ENCODE measurements at places on chromosomes 1 and 21.

DNA sequence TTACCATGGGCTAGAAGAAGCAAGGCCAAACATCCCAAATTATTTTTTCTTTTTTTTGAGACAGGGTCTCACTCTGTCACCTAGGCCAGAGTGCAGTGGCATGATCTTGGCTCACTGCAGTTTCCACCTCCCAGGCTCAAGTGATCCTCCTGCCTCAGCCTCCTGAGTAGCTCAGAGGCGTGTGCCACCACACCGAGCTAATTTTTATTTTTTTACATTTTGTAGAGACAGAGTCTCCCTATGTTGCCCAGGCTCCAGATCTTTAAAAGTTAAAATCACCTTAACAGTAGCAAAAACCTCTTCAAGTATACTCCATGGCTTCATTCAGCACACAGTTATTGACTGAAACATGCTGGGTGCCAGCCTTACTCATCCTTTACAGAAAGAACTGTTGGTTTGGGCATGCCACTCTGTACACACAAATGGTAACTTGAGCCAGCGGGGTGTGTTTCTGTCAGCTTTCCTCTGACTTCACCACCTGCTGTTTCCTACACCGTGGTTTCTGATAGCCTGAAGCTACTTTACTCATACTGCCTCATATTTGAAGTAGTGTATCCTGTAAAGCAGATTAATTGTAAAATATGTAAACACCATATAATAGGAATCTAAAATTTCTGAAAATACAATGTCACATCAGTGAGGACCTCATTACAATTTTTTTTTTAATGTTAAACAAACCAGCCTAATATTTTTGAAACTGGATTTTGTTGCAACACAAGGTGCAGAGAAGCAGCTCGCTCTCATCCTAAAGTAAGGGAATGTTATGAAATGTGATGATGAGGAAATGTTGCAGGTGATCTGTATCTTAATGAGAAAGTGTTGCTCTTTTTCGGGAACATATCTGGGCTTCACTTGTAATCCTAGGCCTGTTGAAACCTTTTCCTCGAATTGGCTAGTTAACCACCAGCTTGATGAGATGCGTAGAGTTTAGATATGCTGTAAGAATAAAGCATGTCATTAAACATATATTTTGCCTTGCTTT, 113.9 kb downstream of the ATP5PO start:
- no peak for DNase-seq

- DNase-seq, result no peak
These were observed at the start of gene FCRL2 for GRCh38 chr1:157776971-157777391. Gene FCRL2 (minus strand): TSS chr1:157777132. CDS start chr1:157777073, 59 bp downstream.

DNA sequence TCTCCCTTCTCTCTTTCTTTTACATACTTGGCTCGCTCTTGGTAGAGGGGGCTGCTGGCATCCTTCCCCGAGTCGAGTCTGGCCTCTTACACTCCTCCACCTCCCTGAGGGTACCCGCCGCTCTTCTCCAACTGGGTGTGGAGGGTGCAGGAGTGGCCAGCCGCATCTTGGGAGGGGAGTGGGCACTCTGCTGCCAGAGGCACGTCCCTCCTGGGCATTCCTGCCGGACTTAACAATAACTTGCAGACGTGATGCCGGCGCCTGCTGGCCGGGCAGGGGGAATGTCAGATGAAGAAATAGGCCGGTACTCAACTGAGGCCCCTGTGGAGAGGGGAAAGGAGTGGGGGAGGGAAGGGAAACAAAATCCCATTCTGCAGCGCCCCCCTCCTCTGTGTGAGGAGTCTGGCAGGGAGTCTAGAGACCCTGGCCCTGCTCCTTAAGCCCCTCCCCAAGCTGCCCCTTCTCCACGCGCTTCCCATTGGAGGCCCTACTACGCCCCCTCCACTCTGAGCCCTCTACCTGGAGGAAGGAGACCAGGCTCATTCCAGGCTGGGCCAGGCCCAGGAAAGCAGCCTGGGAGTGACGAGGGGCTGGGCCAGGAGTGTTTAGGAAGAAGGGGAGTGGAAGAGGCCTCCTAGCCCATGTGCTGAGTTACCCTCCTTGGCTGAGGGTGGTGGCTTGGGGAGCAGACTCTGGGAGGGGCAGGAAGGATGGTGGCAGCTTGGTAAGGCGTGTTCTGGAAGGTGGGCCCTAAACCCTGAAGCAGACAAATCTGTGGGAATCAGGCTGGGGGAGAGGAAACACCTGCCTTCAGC, 1.8 kb downstream of the ATP2B4 start:
- no peak for DNase-seq

GRCh38 chr1:183215936-183216335, 29.9 kb downstream of the LAMC2 start:
- no peak for DNase-seq

DNA sequence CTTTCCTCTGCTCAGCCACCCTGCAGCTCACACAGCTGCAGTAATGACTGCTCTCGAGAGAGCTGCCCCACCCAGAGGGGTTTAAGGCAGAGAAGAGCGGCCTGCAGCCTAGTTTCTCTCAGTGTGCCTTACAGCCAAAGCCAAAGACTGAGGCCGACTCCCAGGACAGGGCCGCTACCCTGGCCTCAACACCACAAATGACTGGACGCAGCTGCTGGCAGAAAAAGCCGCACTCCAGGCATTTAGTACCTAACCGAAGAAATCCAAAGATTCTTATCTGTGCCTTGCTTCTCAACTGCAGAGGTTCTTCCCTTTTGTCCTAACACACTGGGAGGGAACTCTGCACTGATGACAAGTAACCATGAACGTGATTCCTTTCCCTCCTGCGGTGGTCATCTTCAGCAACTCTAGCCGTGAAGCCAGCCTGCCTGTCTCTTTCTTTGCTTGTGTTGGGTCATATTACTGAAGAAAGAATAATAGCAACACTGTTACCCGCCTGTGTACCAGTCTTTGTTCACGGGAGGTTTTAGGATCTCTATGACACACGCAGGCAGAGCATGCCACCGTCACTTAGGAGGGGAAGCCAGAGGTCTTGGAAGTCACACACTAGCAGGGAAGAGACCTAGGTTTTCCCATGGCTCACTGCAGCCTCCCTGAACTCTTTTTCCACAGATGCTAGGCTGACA, 202.7 kb downstream of the RHOU start:
- no peak for DNase-seq

DNA sequence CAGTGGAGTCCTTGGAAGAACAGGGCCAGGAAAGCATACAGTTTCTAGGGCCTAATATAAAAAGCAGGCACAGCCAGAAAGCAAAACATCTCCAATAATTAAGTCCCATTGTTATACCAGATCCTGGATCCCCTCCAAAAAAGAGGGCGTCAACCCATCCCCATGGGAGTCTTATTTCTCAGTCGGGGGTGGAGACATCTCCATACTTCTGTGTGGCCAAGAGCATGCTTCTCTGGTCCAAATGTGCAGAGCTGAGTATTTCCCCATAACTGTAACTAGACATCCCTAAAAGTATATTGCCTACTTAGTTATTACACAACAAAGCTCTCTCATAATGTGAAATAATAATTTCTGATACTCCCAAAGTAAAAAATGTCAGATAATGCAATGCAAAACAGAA, 104.2 kb upstream of the SOX13 start:
- no peak for DNase-seq

GRCh38 chr1:112264010-112264409, 132.0 kb upstream of the CTTNBP2NL start:
- no peak for DNase-seq

GRCh38 chr1:4837752-4838151, 183.3 kb downstream of the AJAP1 start:
- DNase-seq, result no peak

DNA sequence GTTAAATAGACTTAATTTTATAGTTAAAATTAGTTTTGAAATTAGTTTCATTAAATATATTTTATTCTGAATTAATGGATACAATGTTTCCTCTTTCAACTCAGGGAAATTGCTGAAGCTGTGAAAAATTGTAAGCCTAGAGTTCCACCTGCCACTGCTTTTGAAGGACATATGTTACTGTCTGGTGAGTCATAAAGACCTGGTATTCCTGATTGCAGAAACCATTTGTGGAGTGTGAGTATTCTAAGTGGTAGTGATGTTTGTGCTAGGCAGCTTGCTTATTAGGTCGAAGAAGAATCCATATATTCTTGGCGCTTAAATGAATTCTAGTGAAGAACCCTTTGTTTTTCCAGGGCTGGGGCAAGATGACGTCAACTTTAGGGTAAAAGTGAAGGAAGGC, 34.0 kb downstream of the MTR start:
- DNase-seq, result no peak

GRCh38 chr1:89022167-89022959, at the start of gene GBP3:
Gene GBP3 (minus strand): TSS chr1:89022866. CDS start chr1:89020721, 2,145 bp downstream.
- DNase-seq, result no peak

GRCh38 chr1:64745986-64746940, 1.4 kb downstream of the RAVER2 start:
- no peak for DNase-seq

GRCh38 chr1:59678493-59679228, 136.1 kb upstream of the HOOK1 start:
- no peak for DNase-seq

DNA sequence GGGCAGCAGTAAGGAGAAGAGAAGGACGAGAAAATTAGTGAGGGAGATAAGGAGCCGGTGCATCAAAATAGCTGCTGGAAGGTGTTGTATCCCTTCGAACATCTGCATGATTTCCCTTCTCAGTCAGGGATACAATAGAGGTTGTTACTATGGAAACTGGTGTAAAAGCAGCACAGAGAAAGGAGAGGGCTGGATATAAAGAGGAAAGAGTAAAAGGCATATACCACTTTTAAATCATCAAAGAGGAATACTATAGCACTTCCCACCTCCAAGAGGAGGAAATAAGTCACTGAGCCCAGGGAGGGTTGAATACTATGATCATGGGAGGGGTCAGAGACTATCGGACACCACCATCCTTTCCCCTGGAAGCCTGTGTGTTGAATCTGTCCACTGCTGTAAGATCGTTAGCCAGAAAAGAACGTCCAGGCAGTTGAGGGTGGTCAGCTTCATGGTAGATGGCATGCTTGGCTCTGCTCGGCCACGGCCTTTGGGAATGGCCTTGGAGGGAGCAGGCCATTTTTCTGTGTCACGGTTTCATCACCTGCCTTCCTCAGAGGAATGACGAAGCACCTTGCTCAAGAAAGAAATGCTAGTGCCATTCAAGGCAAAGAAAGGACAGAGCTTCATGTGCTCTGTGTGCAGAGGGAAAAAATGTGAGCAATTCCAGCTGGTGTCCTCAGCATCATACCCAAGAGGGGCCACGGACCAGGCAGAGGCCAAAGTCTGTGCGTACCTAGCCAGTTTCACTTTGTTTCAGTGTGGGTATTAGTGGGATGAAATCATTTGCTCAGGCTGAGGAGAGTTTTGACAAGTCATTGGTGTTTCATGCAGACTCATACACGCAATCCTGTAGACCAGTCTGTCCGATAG, 64.2 kb downstream of the IRF2BP2 start:
- no peak for DNase-seq

DNA sequence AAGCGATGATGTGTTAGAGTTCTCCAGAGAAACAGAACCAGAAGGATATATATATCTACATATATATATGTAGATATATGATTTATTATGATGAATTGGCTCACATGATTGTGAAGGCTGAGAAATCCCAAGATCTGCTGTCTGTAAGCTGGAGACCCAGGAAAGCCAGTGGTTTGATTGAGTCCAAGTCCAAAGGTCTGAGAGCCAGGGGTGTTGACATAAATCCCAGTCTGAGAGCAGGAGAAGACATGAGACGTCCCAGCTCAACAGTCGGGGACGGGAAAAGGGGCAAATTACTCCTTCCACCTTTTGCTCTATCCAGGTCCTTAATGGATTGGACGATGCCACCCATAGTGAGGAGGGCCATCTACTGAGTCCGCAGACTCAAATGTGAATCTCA, 126.6 kb downstream of the PRDM2 start:
- DNase-seq, result no peak

DNA sequence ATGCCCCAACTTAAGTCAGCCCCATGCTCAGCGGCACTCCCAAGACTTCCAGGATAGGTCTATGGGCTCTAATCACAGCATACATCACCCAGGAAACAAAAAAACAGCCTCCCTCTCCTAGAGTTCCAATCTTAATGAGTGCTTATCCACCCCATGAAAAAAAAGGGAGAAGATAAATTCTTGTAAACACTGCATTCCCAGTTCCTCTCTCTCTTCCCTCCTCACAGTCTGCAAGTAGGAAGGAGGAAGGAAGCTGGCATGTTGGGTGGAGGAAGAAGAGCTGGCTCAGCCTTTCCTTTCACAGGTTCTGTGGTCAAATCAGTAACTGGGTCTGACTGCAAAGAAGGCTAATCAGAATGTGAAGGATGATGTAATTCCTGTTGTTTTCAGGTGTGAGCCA, 69.9 kb upstream of the ZC3H11B start:
- no peak for DNase-seq

DNA sequence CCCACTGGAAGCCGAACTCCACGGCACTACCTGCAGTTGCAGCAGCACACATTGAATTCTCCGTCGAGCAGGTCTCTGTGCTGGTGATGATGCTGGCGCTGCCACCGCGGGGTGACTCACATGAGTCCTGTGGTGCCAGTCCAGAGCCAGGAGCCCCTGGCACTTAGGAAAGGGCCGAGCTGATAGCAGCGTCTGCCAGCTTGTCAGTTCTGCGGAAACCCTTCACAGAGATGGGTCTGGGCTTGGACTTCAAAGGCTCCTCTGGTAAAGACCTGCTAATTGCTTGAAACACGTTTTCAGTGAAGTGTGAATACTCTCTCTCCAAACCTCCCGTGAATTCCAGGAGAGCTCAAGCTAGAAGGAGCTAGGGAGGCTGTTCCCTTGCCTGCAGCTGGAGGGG, 92.2 kb downstream of the GRIK3 start:
- DNase-seq, result no peak

DNA sequence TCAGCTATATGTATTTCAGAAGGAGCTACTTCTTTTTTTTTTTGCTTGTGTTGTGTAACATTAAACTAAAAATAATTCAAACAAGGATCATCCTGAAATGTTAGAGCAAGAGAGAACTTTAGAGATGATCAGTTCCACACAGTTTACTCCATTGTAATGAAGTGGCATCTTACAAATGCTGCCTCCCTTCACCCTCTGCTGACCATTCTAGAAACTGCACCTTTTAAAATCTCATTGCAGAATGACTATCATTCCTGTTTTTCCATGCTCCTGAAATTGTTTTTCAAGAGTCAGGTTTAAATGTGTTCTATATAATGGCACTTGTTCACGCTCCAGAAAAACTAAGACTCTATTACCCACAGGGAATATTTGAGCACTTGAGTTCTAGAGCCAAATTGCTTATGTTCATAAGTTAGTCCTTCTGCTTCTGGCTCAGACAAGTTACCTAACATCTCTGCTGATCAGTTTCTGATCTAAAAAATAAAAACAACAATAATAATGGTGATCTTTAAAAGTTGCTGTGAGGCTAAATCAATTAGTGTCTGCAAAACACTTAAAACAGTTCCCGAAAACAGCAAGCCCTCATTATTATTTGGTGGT, 21.5 kb upstream of the SLC44A5 start:
- DNase-seq, result no peak

DNA sequence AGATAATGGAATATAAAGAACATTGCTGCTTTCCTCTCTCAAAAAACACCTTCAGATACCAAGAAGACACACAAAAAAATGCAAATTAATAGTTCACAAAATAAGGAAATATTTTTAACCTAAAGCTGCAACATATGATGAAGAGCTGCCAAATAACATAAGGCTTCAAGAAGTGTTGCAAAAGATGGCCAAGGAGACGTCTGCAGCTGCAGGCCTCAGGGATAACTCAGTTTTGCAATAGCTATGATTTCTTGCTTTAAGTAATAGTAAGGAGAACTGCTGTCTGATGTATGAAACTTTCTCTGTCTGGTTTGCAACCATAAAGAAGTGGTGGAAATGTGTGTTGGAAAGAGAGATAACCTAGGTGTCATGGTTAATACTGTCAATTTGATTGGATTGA, 1237.5 kb downstream of the MRPL39 start:
- no peak for DNase-seq

- DNase-seq, result no peak
These were observed 56.2 kb downstream of the EVA1C start for GRCh38 chr21:32468681-32469111.

- DNase-seq, result no peak
These were observed 6.8 kb upstream of the SFN start for GRCh38 chr1:26856181-26856580.
